Amniotic stem cell (primary cell): ENCODE measurements at places on chromosomes 12 and 14.

- no peak for DNase-seq
These were observed 10.9 kb downstream of the ATP6V0A2 start for GRCh38 chr12:123723011-123723410.

GRCh38 chr14:80629606-80630005, 311.9 kb downstream of the CEP128 start:
- DNase-seq = no peak

DNA sequence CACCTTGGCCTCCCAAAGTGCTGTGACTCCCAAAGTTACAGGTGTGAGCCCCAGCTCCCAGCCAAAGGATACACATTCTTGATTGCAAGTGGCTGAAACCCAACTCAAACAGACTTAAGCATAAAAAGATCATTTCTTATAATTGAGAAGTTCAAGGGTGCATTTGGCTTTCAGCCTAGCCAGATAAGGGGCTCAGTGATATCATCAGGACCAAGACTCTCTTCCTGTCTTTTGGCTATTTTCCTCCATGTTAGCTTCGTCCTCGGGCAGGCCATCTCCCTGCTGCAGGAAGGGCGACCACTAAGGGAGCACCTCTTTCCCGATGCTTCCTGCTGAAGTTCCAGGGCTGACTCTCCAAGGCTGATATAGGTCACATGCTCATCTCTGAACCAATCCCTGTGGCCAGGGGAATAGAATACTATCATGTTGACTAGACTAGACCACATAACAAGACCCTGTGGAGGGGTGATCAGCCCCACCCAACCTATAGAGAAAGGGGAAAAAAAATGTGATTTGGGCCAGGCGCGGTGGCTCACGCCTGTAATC, 9.8 kb upstream of the KRT8 start:
- DNase-seq = no peak

GRCh38 chr14:80954687-80955299, 628 bp upstream of the TSHR start:
- peak; percentile 80 for DNase-seq

DNA sequence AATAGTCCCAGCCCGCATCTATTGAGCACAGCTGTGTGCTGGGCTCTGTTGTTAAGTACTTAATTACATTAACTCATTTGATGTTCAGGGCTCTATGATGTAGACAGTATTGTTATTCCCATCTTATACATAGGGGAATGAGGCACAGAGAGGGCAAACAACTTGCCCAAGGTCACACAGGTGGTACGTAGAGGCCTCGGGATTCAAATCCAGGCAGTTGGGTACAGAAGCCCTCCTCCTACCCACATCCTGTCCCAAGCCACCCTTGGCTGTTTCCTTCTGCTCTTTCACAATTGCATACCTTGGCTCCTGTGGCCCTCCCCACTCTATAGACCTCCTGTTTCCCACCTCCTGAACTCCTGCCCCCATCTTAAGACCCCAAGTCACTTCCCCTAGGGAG, 10.0 kb upstream of the GPR68 start:
- no peak for DNase-seq

DNA sequence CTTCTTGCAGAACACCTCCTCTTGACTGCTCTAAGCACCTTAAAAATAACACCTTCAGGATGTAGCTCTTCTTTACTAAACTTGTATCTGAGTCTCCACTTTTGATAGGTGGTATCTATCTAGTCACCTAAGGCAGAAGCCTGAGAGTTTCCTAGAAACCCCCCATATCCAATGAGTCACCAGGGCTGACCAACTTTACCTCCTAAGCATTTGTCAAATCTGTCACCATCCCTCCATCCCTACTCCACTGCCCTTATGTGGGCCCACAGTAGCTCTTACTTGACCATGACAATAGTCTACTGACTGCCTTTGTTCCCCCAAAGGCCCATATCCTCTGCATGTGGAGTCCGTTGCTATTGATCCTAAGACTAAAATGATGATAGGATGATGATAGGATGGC, 15.9 kb downstream of the AVIL start:
- no peak for DNase-seq

- no peak for DNase-seq
These were observed 47.9 kb downstream of the MAP1LC3B2 start for GRCh38 chr12:116607039-116607438.

DNA sequence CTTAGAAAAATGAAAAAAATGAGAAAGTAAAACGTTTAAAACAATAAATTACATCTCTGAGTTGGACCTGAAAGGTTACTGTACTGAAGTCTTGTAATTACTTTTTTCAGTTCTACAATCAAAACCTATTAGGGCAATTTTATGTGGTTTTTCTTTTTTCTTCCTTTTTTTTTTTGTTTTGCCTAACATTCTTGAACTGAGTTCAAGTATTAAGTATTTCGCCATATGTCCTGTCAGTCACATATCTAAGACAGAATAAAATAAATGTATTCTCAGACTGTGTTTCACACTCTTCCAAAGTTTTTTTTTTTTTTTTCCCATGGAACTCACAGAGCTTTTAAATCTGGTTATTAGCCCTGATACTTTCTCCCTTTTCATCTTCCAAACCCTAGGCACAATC, 172.0 kb downstream of the BCAT1 start:
- DNase-seq = no peak

GRCh38 chr12:64744422-64745258, 14.6 kb downstream of the GNS start:
- DNase-seq = no peak

DNA sequence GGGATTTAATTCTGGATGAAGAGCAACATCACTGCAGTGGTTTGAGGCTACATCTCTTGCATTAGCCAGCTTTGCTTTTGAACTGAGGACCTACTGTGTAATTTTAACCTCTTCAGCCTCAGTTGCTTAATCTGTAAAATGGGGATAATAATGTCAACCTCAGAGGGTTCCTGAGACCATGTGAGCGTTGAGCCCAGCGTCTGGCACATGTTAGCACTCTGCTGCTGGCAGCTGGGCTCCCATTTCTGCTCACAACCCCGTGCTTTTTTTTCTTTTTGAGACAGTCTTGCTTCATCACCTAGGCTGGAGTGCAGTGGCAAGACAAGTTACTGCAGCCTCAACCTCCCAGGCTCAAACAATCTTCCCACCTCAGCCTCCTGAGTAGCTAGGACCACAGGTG, 31.6 kb downstream of the TESC start:
- DNase-seq = no peak

- no peak for DNase-seq
These were observed 10.7 kb upstream of the WDR89 start for GRCh38 chr14:63652406-63652805.
